Regular cardiac myocyte (primary cell): ENCODE measurements at places on chromosomes 1 and 21. TPM values are rescaled to one million over a fixed set of nuclear protein-coding genes. Genes with fewer than 3 reads are reported as not detected.

Gene SLAMF9
- total RNA-seq: 0.28 TPM in 1 of 2 replicates, not detected in the other

Gene CA6
- not detected in 2 replicates for total RNA-seq

Gene CHI3L2
- 1.5 and 20.9 TPM in 2 replicates for total RNA-seq

Gene TSSK3
- total RNA-seq: 0.56 TPM in 1 of 2 replicates, not detected in the other

Gene COL16A1
- 14.2 and 97.5 TPM in 2 replicates for total RNA-seq

Gene HSD3B2
- not detected in 2 replicates for total RNA-seq

Gene VPS26C
- total RNA-seq: 52.3 and 77.2 TPM in 2 replicates

Gene NBPF4
- total RNA-seq: not detected in 2 replicates
